ENCODE measurements at places on chromosomes 13 and 19.

DNA sequence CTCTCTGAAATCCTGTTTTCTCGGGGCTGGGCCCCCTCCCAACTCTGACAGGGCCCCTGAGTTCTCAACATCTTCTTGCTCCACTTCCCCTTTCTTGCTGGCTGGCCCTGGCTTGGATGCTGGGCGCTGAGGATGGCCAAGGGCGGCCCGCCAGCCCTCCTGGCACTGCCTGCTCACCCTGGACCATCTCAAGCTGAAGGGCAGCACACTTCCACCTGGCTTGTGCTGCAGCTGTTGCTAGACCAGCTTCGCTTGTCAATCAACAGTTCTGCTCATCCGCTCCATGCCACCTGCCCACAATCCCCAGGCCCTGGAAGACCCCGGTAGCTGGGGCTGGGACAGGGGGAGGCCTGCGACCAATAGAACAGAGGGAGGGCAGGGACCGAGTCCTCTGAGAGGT, 6.9 kb upstream of the GMIP start:
- no peak for DNase-seq

- no peak for DNase-seq
Measured at GRCh38 chr13:103161476-103161875, 95.3 kb upstream of the SLC10A2 start.

GRCh38 chr13:108573455-108573854, 56.0 kb upstream of the MYO16 start:
- DNase-seq, result no peak

DNA sequence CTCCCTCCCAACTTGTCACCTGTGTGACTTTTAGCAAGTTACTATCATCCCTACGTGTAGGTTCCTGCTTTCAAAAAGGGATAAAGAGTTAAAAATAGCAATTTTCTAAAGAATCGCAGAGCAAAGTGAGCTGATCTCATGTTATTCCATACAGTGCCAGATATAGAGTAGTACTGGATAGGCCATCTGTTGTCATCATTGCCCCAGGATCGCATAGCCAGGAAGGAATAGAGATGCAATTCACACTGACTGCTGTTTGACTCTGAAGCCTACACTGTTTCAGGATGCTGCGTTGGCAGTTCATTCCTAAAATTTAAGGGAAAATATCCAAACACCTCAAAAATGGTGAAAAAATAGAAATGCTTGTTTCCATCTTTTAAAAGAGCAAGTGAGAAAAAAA, 138.9 kb downstream of the SHISA2 start:
- no peak for DNase-seq

DNA sequence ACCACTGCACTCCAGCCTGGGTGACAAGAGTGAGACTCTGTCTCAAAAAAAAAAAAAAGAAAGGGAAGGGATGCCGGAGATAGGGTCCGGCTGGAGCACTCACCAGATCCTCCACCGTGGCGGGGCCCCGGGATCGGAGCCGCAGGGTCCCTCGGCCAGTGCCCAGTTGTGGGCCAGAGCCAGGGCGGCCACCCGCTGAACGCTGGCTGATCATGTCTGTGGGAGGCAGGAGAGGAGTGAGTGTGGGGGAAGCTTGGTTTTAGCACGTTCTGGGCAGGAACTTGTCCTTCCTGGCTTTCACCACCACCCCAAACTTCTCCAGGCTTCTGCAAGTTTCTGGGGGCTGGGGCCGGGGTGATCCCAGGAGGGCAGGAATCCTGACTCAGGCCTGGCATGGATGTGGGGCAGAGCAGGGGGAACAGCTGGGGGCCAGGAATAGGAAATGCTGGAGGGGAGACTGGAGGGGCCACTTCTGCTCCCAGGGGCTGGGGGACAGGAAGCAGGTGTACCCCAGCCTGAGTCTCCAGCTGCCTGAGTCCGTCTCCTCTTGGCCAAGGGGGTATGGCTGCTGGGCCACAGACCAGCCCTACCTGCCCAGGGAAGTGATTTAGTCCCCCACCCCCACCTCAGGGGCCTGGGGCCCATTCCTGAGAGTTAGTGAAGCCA, 4.3 kb upstream of the PTGER1 start:
- DNase-seq, result no peak

GRCh38 chr13:51502153-51502651, 49.4 kb upstream of the INTS6 start:
- DNase-seq, result no peak

DNA sequence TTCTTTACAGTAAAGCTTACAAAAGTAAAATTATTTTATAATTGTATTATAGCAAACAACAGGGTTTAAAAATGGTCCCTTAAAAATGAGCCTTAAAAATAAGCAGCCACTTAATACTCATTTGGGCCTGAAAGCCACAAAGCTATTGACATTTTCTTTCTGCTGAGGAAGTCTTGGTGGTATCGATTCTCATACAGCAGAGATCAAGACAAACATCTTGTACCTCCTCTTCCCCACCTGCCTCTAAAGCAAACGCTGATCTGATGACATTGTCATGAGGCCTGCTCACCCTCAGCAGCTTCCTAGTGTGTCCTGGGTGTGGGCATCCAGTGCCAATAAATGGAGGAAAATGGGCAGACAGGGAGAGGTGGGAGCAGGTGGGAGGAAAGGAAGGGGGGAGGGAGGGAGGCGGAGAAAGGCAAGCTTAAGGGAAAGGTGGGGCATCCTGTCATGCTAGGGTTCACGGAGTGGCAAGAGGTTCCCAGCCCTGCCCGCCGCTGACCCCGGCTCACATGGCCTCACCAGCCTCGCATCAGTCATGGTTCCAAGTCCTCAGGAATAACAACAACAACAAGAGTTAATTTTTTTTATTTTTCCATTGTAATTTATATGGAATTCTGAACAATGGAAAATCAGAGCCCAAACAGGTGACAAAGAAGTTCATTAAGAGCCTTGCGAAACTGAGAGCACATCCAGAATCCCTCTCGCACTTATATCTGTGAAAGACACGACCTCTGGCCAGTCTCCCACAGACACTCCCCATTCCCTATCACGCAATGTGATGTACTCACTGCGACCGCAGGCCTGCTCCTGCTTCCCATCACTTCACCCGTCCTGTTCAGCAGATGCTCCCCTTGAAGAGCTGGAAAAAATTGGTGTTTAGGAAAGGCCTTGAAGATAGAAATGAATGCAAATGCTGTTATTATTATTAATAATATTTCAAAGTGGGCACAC, 15.1 kb upstream of the ATP11A start:
- DNase-seq, result no peak

DNA sequence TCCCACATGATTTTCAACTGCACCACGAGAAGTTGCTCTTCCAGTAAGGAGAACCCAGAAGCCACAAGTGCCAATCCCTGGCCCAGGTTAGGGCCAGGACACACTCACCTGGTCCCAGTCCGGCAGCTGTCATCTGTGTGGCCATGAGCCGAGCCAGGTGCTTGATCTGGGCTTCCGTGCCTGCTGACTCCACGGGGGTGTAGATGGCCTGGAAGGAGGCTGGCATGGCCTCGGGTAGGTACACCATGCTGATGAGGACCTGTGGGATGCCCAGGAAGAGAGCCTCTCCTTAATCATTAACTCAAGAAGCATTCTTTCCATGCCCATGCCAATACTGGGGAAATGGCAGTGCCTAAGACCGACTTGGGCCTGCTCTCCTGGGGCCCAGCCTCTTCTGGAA, 19.9 kb upstream of the RSPH6A start:
- DNase-seq, result no peak

DNA sequence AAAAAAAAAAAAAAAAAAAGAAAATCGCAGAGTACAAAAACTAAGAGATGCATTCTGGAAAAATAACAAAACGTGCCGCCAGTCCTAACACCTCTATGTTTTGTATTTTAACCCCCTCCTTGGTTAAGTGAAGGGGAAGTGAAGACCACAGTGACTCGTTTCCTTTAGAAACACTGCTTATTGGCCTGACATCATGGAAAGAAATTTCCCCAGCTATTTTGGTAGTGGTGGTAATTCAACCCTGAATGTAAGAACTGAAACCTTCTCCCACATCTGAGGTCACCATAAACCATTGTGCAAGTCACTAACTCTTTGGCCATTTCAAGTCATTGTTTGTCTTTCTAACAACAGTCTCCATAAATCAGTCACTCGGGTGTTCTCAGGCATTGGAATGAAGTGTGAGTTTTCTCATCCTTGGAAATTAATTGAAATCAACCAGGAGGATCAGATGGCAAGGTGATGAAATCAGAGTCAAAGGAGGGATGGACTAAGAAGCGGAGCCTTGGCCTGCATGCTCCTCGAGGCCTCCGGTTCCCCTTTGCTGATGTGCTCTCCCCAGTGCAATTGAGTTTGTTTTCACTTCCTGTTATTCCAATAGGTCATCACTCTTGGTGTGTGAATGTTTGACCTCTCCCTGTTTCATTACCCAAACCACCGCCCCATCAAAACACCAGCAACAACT, 443.9 kb downstream of the FGF9 start:
- no peak for DNase-seq

- no peak for DNase-seq
Measured at GRCh38 chr13:52868190-52868589, 19.8 kb upstream of the PCDH8 start.

GRCh38 chr19:28297586-28298157, 915.3 kb downstream of the UQCRFS1 start:
- no peak for DNase-seq

DNA sequence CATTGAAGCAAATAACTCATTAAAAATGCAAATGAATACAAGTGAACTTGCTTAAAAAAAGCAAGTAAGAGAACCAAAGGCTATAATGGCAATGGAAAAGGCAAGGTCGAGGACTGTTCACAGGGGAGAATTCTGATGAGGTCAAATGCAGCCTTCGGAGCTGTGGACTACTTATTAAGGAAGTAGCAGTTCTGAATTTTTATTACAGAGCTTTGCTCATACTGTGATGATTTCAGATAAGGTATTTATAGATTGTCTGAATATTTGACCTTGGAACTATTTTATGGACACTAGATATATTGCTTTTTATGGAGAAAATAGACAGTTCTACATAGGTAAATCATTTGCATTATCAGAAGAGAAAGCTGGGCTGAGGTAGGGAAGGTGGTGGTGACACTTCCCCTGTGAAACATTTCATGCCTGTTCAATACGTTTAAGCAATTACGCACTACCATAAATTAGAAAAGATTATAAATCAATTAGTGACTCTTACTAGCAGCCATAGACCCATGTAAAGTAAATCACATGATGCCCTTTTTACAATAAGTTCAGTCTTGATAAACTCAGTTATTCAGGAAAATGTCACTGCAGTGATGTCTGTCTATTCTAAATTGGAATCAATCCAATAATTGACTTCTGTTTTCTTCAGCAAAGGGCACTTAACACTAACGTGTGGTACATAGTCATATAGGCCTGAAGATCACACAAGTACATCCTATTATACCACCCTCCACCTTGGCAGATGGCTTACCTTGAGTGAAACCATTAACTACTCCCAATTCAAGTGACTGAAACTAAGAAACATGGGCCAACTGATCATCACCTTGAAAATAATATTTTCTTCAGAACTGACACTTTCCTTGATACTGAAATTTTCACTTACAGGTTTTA, 260.0 kb downstream of the KLF12 start:
- DNase-seq, result no peak

DNA sequence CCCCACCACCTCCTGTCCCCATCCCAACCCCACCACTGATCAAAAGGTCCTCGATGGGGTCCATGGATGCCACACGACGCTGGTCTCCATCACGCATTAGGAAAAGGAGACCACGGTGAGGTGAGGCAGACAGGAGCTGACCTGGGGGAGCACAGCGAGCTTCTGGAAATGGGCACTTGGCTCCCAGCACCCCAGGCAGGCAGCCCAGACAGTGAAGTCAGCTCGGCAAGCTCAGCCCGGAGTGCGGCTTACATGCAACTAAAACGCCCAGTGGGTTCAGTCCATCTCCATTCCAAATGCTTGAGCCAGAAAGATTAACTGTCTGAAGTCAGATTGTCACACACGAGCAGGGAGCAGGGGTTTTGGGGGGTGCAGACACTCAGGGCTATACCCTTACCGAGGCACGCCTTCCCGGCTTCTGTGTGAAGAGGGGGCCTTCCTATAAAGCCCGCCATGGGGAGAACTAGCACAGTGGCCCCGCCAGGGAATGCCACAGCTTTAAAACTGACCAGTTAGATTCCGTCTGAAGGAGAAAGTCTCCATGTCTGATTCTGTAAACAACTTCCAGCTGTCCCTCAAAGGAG, 79.4 kb downstream of the SPACA7 start:
- no peak for DNase-seq

- DNase-seq, result no peak
Measured at GRCh38 chr13:73215823-73216222, 157.0 kb downstream of the KLF5 start.

DNA sequence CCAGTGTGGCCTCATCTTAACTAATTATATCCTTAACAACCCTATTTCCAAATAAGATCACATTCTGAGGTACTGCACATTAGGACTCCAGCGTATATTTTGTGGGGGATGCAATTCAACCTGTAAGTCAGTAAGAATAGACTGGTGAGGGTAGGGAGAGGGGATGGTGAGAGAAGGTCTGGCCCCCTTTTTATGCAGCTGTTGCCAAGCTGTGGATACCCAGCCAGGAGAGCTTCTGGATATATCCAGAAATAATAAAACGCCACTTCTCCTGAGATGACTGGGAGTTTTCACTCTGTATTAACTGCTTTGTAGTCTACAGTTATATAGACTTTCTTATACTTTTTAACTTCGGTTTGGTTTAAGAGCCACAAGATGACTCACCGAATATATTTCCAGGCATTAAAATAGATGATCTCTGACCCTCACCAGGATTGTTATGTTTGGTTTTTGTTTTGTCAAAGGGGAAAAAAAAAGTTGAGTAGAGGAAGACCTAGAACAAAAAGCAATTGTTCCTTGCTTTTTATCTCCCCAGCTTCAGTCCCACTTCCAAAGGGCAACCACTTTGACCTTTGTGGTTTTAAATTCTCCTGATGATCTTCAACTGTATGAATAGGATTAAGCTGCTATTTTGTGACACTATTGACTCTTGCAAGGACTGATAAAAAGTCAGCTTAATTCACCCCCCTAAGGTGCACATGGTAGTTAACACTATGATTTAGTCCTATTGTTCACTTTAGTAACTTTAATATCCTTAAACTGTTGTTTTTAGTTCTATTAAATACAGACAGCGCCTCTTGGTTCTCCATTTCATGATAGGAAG, 3.1 kb upstream of the NEK3 start:
- no peak for DNase-seq

DNA sequence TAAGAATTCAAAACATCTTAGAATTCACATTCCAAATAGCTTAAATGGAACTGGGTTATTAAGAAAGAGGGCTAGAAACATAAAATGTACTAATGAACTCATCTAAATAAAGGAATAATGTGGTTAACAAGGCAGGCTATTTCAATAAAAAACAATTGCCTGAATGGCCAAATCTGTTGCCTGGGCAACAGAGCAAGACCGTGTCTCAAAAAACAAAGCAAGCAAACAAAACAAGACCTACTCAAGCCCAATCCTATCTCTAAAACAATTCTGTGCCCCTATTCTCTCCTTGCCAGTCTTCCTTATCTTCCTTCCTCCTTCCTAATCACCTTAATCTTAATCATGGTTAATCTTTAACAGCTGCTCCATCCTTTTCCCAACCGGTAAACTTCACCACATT, 12.1 kb downstream of the IGFL1 start:
- no peak for DNase-seq

GRCh38 chr13:47723898-47724297, 277.2 kb downstream of the SUCLA2 start:
- no peak for DNase-seq
